ENCODE measurements at places on chromosomes 4 and X. TPM values are rescaled to one million over a fixed set of nuclear protein-coding genes. Genes with fewer than 3 reads are reported as not detected.

DNA sequence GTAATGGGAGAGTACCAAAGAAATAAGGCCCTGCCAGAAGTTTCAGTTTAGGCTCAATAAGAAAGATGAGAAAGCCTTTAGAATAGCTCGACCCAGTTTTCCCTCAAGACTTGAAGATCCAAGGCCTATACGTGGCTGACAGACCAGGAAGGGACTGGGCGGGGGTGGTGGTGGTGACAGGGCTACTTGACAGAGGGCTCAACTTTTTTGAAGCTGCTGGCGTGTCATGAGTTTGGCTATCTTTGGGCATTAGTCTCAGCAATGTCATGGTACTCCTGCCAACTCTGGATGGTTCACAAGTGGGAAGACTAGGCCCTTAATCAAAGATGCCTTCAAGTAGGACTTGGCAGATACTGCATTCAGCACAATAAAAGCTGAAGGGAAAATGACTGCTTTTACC, 100.1 kb upstream of the SCML1 start:
- no peak for DNase-seq

GRCh38 chrX:9535101-9535500, 70.2 kb downstream of the TBL1X start:
- DNase-seq, result no peak

DNA sequence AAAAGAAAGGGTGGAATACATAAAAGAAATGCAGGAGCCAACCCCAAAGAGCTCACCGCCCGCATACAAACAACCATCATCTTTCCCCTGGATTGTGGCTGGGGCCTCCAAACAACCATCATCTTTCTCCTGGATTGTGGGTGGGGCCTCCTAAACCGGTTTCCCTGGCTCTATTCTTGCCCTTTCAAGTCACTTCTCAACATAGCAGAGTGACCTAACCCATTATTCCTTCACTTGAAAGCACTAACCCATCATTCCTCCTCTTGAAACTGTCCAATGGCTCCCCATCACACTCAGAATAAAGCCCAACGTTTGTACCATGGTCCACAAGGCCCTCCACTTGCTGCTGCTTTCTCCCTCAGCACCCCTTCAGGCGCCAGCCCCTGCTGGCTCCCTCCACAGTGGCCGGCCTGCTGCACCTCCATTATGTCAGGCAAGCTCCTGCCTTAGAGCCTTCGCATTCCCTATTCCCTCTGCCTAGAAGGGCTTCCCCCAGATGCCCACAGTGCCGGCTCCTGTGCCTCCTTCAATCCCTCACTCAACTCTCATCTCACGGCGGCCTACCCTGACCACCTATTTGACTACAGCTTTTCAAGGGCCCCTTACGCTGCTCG, 24.1 kb downstream of the SMIM43 start:
- no peak for DNase-seq

- DNase-seq, result peak; percentile 61
Measured at GRCh38 chrX:51894697-51895336, 1.4 kb downstream of the MAGED1 start.

TRIM60 gene
- not detected for total RNA-seq

DNA sequence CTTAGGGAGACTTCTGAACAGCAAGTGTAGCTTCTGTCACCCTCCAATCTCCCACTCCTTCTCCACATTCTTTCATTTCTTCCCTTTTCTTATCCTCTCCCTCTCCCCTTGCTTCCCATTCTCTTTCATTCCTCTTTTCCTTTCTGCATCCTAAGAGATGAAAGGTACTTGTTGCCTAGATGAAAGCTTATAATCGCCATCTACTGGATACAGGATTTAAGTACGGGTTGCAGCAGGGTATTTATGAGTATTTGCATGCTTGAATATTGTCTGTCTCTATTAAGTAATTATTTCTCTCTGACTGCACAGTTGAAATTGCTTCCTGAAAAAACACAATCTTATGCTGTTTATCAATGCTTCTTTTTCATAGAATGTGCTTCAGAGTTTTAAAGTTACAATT, 174.0 kb upstream of the TENT5D start:
- no peak for DNase-seq

DNA sequence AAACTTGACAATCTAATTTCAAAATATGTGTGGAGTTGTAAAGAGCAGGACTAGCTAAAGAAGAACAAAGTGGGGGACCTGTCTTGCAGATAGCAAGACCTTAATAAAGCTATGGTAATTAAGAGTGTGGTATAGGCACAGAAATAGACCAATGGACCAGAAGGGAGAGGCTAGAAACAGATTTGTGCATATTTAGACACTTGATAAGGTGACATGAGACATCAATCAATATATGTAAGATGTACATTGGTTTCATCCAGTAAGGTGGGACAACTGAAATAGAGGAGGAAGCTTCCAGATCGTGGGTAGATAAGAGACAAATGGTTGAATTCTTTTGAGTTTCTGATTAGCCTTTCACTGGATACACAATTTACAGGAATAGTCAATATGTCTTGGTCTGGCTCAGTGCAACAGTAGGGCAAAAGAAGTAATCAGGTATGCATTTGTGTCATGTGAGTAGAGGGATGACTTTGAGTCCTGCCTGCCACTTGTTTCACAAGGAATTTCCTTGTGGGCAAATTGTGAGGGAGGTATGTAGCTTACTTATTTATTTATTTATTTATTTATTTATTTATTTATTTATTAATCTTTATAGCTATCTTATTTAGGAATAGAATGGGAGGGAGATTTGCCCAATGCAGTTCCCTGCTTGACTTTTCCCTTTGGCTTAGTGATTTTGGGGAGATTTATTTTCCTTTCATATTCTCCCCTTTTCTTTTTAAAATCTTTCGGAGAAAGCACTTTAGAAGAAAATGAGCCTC, 7.2 kb upstream of the MPP1 start:
- no peak for DNase-seq

SPANXD gene
- total RNA-seq, result not detected

- DNase-seq, result no peak
Measured at GRCh38 chr4:90112715-90113114, 14.5 kb upstream of the CCSER1 start.
